ELR (cell line): ENCODE measurements at places on chromosomes 7 and 10.

DNA sequence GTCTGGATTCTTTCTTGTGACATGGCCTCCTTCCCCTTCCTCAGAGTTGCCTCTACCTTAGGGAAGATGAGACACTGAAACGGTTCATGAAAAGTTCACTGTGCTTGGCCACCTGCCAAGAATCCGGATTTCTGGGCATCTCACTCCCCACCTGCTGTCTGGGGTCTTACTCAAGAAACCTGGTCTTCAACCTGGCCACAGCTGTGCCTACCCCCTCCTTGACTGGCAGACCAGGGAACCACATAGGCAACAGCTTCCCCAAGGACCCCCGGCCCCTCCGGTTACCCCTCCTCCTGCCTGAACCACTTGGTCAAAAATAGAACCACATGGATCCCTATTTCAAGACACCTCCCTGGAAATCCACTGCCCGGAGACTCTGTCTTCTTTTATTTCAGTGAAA, 58.7 kb upstream of the NANOS1 start:
- DNase-seq: no peak

DNA sequence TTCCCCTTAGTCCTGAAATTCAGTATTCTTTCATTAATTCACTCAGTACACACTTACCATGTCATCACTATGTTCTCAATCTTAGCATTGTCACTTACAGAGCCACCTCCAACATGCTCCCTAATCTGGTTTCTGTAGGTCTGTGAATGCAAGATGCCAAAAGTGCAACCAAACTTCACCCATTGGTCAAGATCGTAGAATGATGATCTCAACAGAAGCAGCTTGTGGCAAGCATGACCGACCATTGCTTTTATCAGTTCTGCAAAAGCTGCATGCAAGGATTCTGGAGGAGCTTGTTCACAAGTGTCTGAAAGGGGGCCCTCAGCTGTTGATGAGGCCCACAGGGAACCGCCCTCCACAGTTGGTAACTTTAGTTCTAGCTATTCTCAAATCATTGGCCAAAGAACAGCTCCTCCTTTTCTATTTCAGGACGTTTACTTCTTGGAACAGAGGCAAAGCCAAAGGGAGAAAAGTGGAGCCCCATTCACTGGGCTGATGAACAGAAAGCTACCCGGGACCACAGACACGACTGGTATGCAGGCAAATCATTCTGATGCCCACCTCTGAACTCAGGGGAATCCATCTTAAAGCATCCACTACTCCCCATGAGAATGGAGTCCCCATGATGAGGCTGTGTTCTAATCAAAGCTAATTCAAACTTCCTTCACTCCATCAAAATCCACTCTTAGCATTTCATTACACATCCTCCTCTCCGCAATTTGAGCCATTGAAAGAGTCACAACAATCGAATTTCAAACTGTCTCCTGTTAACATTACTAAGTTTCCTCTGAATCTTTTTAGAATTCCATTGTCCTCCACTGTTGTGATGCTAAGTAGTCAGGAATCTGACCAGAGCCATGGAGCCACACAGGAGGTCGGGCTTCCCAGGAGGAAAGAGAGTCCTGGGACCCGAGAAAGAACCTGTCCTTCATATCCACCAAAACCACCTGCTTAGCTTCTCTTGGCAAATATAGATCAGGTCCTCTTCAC, 13.9 kb downstream of the GRB10 start:
- no peak for DNase-seq

DNA sequence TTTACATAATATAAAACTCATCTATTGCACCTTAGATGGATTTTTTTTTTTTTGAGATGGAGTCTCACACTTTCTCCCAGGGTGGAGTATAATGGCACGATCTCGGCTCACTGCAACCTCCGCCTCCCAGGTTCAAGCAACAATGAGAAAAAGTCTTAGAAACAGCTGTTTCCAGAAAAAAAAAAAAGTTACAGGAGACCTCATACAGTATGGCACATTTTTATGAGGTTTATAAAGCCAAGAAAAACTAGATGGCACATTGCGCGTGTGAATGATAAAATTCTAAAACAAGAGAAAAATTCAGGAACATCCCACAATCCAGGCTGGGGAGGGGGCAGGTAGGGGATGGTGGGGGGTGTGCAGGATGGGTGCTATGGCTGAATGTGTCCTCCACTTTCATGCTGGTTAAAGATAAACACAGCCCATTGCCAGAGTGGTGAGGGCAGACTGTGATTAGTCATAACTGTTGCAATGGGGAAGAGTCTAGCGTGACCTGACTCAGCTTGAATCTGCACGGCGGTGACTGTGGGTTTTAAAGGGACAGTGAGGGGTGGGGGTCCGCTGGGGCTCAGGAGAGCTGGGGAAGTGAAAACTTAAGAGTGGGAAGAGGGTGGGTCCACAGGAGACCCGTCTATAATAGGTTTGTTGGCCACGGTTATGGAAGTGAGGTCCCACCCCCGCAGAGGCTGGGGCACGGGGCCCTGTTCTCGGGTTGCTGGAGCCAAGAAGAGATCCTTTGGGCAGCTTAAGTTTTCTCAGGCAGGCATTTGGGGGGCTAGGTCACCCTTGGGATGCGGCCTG, 11.9 kb upstream of the LRRC27 start:
- peak; percentile 86 for DNase-seq

- no peak for DNase-seq
These were observed 48.6 kb upstream of the ITPRID1 start for GRCh38 chr7:31465285-31465684.

- no peak for DNase-seq
These were observed 38.1 kb upstream of the ANTXRL start for GRCh38 chr10:46248651-46249146.

GRCh38 chr7:31883761-31884164, 186.4 kb downstream of the PDE1C start:
- DNase-seq: peak; percentile 86

- DNase-seq: no peak
These were observed 16.2 kb upstream of the ICA1 start for GRCh38 chr7:8278183-8278582.

DNA sequence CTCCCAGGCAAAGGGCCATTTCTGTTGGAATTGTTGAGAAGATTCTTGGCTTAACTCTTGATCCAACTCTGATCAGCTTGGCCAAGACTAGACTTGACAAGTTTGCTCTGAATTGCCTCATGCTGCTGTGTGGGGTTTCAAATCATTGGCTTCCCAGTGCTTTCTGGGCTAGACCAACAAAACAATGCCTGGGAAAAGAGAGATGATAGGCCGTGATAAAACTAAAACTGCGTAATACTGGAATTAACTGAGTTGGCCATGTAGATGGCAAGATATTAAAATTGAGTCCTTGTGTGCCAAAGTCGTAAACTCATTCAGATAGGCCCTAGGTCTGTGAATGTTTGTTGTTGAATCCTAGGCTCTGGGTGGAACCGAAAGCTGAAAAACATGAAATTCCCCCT, 222.6 kb downstream of the MGMT start:
- no peak for DNase-seq

DNA sequence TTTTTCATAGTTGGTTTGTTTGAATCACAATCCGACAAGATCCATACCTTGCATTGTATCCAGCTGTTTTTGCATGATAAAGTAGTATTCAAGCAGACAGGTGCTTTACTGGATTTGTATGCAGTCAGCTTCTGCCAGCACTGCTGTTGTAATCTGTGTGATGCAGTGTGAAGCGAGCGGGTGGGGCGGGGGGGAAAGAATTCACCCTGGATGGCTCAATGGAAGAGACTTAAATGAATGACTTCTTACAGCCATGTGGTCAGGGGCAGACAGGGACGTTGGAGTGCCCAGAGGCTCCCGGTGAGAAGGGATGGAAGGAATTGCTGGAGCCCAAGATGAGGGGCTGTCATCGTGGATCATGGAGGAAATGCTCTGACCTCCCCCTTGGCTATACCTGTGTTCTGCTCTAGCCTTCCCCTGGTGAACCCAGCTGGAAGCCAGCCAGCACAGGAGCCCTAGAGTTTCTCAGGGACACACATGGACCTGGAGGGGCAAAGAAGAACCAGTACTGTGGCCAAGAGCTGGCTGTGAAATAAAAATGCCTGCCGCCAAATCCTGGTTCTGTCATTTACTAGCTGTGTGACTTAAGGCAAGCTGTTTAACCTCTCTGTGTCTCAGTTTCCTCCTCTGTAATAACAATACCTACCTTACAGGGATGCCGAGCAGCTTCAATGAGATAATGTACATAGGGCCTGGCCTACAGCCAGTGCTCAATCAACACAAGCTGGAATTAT, 14.1 kb downstream of the NFE2L3 start:
- no peak for DNase-seq

- DNase-seq: no peak
These were observed 412.0 kb downstream of the CNTNAP2 start for GRCh38 chr7:146528581-146528980.

- DNase-seq: no peak
These were observed 83.0 kb downstream of the ABCB5 start for GRCh38 chr7:20698469-20698868.

- no peak for DNase-seq
These were observed 24.7 kb downstream of the PSPH start for GRCh38 chr7:56026538-56026937.

DNA sequence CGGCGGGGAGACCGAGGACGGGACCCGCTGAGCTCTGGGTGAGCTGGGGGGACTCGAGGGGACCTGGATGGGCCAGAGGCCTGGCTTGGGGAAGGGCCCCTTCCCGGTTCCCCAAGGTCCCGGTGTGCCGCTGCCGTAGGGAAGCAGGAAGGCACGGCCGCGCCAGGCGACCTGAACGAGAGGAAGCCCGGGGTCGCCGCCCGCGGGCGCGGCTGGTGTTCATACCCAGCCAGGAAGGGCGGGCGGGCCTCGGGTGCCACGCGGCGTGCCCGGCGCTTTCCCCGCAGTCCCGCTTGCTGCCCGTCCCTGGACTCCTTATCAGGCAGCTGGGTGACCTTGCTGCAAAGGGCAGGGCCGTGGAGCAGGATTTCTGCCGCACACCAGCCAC, 38.0 kb downstream of the ZNF777 start:
- DNase-seq: no peak

- peak; percentile 28 for DNase-seq
These were observed 77.5 kb upstream of the KCNMA1 start for GRCh38 chr10:77715088-77715487.

DNA sequence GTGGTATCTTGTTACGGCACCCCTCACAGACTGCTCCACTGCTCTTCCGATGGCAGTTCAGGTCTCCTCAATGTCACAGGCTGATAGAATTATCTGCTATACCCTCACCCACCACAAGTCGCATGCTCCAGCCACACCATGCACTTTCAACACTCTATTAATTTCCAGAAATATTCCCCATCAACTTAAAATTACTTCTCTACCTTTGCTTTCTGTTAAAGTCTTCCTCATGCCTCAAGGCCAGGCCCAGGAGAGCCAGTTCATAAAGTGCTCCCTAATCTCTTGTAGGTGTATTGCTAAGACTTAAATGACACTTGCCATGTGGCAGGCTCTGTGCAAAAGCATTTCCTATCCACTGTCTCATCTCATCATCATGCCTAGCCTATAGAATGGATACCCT, 105.9 kb upstream of the ARID5B start:
- no peak for DNase-seq

DNA sequence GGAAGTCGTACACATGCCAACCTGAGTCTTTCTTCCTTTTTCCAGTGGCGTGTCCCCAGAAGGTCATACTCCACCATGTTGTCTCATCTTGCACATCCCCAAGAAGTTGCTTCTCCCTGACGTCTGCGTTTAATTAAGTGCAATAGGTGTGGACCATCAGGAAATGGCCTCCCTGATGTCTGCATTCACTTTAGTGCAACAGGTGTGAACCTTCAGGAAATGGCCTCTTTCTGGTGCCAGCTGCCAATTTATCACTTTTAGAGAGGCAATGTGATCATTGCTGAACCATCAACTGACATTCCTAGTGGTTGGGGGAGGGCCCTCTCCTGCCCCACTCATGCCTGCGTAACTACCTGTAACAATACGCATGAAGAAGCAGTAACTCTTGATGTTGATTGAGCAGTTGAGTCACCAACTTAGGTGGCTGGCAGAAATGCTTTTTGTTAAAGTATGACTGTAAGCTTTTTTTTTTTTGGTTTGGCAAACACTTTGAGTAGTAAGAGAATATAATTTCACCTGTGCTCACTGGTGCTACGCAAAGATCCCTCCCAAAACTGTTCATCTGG, 25.8 kb downstream of the SCIN start:
- DNase-seq: no peak

DNA sequence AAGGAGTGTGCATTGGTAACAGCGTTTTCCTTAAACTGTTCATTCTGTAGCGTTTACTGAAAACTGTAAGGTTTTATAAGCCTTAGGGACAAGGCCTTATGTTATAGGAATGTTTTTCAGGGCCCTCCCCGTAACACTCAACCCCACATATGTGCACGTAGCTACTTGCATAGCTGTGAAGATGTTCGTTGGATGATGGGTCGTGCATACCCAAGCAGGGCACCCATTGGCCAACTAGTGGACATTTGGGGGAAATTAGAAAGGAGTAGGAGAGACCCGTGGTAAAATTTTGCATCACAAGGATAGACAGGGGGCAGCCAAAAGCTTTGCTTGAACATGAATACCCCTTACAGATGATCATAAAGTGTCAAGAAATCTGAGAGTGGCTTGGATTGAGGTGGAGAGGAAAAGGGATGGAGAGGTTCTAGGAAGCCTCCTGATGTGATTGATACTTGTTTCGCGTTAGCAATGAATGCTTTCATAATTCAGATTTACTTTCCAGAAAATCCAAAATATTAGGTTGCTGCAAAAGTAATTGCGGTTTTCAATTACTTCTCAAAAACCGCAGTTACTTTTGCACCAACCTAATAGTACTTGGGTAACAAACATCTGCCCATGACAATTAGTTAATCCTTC, 878 bp downstream of the SEC61A2 start:
- peak; percentile 83 for DNase-seq

GRCh38 chr7:91267171-91267955, 3.1 kb downstream of the FZD1 start:
- no peak for DNase-seq

- DNase-seq: no peak
These were observed 6.4 kb downstream of the DRGX start for GRCh38 chr10:49389361-49389933.

- no peak for DNase-seq
These were observed 37.9 kb downstream of the SKIDA1 start for GRCh38 chr10:21487416-21488180.

DNA sequence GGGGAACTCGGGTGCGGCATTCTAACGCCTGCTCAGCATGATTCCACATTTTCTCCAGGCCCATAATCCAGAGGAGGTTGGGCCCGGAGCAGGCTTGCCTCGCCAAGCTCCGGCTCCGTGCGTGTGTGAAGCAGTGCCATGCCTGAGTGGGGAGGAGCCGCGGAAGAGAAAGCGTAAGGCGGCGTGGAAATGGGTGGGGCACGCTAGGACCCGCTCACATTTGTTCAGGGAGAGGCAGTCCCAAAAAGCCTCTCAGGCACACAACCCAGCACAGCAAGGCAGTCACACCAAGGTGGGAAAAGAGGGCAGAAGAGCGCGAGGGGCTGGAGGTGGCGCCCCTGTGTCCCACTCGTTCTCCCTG, 695 bp upstream of the VDAC2 start:
- DNase-seq: peak; percentile 80

DNA sequence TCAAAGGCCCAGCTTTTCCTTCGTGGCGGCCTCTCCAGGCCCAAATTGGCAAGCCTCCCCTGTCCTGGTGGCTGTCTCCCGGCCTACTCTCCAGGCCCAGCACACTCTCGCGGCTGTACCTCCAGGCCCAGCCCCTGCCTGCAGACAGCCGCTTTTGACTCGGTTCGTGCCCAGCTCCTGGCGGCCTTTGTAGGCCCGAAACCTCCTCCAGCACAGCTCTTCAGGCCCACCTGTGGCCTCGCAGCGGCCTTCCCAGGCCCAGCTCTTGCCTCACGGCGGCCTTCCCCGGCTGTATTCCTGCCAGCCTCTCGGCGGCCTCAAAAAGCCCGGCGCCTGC, 18.2 kb upstream of the TMEM248 start:
- no peak for DNase-seq
